ENCODE measurements at places on chromosomes 12 and 14. TPM values are rescaled to one million over a fixed set of nuclear protein-coding genes. Genes with fewer than 3 reads are reported as not detected.

- peaks cover 10% of the 10 kb centered on the region for H3K36me3 ChIP-seq
- no peak overlapping the region for H3K27ac ChIP-seq
- DNase-seq = no peak
- H3K4me3 ChIP-seq = no peak overlapping the region
- no peaks in the 10 kb centered on the region for H3K27me3 ChIP-seq
These were observed 3.1 kb upstream of the GPX2 start for GRCh38 chr14:64945431-64946178.

DNA sequence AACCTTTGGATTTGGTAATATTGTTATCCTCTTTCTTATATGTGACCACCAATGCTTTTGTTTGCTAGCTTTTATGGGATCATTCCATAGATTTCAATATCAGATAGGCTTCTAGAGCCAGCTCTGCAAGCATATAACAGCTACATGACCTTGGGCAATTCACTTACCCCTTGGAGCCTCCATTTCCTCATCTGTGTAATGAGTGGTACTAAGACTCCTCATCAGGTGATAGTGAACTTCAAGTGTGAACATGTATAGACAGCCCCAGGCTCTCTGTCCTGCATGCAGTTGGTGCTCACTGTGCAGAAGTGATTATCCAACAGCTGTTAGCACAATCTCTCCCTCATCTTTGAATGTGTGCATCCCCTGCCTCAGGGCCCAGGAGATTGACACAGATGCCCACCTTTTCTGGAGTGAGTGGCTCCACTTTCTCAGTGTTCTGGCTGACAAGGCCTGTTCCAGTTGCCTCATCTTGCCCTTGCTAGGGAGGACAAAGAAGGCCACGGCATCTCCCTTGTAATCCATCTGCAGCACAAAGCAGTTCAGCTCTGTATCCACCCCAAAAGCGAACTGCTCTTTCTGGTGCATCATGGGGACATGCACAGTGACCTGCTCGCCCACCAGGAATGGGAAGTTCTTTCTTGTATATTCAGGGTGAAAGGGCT, 9.2 kb downstream of the SERPINA9 start:
- no peak overlapping the region for H3K27ac ChIP-seq
- H3K4me1 ChIP-seq = no peaks in the 10 kb centered on the region
- no peak overlapping the region for H3K4me3 ChIP-seq
- no peak for DNase-seq
- no peaks in the 10 kb centered on the region for H3K36me3 ChIP-seq

DNA sequence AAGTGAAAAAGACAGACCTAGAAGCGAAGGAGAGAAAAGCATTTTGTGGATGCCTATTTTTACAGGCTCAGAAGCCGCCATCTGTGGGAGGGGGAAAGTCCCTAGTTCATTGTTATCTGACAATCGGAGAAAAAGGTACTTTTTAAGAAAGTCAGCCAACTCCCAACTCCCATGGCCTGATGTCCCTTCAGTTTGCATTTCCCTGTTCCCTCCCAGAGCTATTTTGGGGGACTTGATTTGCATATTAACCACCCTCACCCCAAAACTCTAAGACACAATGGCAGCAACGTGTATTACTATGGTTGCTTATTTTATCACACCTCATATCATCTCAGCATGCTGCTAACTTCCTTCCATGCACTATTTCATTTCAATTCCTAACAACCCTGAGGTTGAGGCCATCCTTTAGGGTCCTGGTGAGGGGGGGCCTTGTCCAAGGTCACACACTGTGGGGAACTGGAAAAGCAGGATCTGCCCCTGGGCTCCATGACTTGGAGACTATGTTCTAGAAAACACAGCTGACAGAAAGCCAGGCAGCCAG, 18.7 kb downstream of the HVCN1 start:
- H3K36me3 ChIP-seq = peaks cover 32% of the 10 kb centered on the region
- DNase-seq = peak; percentile 37
- peak overlapping the region; percentile 52 for H3K4me3 ChIP-seq
- peak overlapping the region; percentile 80 for H3K27ac ChIP-seq
- H3K4me1 ChIP-seq = peaks cover 46% of the 10 kb centered on the region

Gene CALM1
- 513 TPM for total RNA-seq

Gene TMPRSS12
- total RNA-seq = not detected
